ENCODE measurements at places on chromosomes 16 and 17. TPM values are rescaled to one million over a fixed set of nuclear protein-coding genes. Genes with fewer than 3 reads are reported as not detected.
A peak's percentile ranks its signal among the peaks of the same experiment; 100 is the strongest.

Gene NEK8
- total RNA-seq = 25.0 TPM

- no peaks in the 10 kb centered on the region for H3K27me3 ChIP-seq
- no peak for DNase-seq
- H3K36me3 ChIP-seq = no peaks in the 10 kb centered on the region
- peaks cover 14% of the 10 kb centered on the region for H3K4me1 ChIP-seq
- no peak overlapping the region for H3K4me3 ChIP-seq
These were observed 29.7 kb downstream of the ARL4D start for GRCh38 chr17:43428524-43428923.

- H3K27me3 ChIP-seq = peaks cover 27% of the 10 kb centered on the region
- H3K4me1 ChIP-seq = no peaks in the 10 kb centered on the region
- DNase-seq = peak; percentile 84
- no peaks in the 10 kb centered on the region for H3K36me3 ChIP-seq
These were observed 23.6 kb upstream of the ABR start for GRCh38 chr17:1203111-1203966.

DNA sequence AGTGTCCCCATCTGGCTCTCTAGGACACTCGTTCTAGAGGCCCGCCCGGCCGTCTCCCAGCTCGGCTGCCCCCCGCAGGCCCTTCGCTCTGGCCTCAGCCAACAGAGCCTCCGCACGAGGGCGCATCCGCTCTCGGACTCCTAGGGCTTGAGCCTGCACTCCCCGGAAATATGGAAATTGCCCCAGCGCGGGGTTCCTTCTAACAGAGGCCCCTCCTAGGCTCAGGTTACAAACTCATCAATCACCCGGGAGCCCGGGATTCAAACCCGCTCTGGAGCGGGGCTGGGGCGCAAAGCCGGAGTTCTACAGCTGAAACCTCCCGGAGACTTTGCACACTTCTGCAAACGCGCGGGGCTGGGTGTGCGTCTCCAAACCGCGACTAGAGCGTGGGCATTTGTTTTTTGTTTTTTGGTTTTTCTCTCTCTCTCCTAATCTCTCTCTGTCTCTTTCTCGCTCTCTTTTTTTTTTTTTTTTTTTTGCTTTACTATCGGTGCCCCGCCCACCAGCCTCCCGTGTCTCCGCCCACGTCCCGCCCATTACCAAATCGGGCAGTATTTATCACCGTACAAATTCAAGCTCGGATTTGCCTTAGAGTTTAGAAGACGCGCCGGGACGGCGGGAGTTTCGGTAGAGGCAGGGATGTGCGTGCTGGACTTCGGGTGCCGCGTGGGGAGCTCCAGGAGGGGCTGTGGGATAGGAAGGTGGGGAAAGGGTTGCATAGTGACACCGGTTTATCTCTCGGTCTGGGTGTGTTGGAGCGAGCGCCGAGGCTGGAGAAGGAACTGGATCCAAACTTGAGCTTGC is 2.4 kb upstream of the FOXL1 start:
- DNase-seq = peak; percentile 92
- H3K27ac ChIP-seq = no peak overlapping the region
- no peaks in the 10 kb centered on the region for H3K36me3 ChIP-seq
- H3K4me3 ChIP-seq = peak overlapping the region; percentile 89

DNA sequence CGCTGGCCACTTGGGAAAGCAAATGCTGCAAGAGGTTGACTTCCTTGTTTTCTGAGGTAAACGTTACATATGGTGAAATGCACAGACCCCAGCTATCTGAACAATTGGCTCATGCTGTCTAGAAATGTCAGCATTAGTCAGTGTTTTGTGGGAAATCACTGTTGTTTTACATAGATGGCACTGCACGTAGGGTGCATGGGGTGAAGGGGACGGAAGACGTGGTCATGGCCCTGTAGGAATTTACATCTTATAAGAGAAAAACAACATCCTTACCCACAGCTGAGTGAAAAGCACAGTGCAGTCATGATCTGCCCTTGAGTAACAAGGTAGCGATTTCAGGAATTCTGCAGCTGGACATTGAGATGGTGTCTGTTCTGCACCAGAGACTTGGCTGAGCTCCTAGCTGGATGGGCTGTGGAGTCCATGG is 15.2 kb downstream of the RPTOR start:
- H3K36me3 ChIP-seq = no peaks in the 10 kb centered on the region
- no peak for DNase-seq
- no peak overlapping the region for H3K4me3 ChIP-seq
- H3K27ac ChIP-seq = no peak overlapping the region
- peaks cover 46% of the 10 kb centered on the region for H3K27me3 ChIP-seq

- peak; percentile 96 for DNase-seq
- H3K27me3 ChIP-seq = peaks cover 9% of the 10 kb centered on the region
- H3K27ac ChIP-seq = peak within 1 kb of the TSS; percentile 72
- peaks cover 4% of the 10 kb centered on the region for H3K36me3 ChIP-seq
These were observed at the start of gene RUNDC3A for GRCh38 chr17:44308320-44308818. TSS of gene RUNDC3A (plus strand) at chr17:44308601. CDS start at chr17:44308833, 232 bp downstream.

DNA sequence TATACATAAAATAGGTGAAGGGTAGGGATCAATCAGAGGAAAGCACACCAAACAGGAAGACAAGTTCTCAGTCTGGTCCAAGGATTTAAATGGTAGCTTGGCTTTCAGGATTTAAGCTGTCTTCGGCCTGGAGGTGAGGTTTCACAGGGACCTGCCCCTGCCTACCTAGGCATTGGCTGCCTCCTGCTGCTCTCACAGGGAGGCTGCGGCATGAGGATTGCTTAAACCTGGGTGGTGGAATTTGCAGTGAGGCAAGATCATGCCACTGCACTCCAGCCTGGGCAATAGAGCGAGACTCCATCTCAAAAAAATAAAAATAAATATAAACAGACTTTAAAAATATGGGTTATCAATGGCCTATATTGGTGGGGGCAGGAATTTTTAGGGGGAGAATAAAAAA is 114.5 kb downstream of the GAS7 start:
- no peaks in the 10 kb centered on the region for H3K27me3 ChIP-seq
- peaks cover 21% of the 10 kb centered on the region for H3K4me1 ChIP-seq
- H3K36me3 ChIP-seq = peaks cover 19% of the 10 kb centered on the region
- H3K27ac ChIP-seq = no peak overlapping the region

DNA sequence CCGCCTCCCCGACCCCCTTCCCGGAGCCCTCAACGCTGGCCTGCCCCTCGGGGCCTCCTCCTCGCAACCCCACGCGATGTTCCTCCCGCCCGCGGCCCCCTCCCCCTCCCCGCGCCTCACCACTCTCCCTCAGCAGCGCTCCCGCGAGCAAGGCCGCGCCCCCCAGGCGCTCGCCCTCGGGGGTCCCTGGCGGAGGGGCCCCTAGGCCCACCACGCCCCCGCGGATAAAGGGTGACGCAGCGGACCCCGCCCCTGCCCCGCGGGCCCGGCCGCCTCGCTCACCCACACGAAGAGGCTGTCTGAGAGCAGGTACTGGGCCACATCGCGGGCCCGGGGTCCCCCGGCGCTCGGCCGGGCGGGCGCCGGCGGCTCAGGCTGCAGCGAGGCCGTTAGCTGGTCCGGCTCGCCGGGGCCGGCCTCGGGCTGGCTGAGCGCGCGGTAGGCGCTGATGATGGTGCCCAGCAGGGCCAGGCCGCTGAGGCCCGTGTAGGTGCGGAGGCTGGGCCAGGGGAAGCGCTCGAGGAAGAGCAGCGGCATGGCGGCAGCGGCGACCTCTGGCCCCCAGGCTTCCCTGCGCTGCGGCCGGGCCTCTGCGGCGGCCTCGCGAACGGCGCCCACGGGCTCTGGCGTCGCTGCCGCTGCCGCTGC is 430 bp downstream of the AMFR start:
- H3K4me3 ChIP-seq = peak overlapping the region; percentile 97
- H3K27me3 ChIP-seq = peaks cover 14% of the 10 kb centered on the region
- H3K36me3 ChIP-seq = no peaks in the 10 kb centered on the region
- peaks cover 42% of the 10 kb centered on the region for H3K4me1 ChIP-seq
- no peak overlapping the region for H3K27ac ChIP-seq
- peak; percentile 48 for DNase-seq
